ENCODE measurements at places on chromosomes 2 and 18.

DNA sequence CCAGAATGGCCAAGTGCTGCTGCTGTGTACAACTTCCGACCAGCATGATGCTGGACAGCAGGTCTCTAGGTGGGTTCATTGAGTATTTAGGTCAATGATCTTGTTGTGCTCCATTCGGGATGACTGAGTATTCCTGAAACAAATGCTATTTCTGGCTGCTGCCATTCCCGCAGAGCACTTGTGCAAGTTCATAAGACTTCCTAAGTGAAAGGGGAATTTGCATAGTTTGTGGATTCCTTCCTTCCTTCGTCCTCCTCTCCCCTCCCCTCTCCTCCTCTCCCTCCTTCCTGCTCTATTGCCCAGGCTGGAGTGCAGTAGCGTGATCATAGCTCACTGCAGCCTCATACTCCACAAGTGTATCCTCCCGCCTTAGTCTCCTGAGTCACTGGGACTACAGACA lies 40.4 kb downstream of the LDLRAD4 start:
- no peak for DNase-seq

GRCh38 chr18:72840109-72840508 lies 27.7 kb downstream of the NETO1 start:
- DNase-seq, result no peak

DNA sequence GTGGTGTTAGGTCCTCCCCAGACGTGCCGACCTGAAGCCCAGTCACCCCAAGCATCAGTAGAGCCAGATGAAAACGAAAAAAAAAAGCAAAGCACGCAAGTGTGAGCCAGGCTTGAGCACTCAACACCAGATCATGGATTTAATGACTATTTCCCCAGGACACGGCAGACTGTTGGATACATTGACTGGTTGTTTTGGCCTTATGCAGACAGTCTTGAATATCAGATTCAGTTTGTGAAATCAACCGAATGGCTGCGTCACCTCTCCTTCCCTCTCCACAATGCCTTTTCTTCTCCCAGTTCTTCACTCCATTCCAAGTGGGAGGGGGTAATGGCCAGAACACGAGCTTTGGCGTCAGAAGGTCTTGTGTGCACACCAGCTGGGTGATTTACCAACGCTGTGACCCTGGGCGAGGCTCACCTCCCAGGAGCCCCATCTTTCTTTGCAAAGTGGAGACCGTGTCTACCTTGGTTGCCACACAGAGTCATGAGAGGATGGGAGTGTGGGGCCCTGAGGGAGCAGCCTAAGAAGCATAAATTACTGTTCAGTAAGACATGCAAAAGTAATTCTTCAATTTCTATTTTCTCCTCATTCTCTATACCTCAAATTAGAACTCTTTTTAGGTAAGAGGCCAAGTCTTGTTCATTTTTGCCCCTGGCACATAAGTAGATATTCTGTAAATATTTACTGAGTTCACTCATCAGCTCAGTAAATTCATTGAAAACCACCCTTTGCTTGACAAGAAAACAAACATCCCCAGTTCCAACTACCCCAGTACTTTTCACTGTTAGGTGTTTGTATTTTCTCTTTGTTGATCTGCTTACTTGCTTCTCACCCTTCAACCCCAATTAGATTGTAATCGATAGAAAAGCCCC lies 181.1 kb upstream of the COPS8 start:
- DNase-seq, result no peak

- no peak for DNase-seq
Measured at GRCh38 chr2:28624793-28625701, 126.6 kb upstream of the PPP1CB start.

DNA sequence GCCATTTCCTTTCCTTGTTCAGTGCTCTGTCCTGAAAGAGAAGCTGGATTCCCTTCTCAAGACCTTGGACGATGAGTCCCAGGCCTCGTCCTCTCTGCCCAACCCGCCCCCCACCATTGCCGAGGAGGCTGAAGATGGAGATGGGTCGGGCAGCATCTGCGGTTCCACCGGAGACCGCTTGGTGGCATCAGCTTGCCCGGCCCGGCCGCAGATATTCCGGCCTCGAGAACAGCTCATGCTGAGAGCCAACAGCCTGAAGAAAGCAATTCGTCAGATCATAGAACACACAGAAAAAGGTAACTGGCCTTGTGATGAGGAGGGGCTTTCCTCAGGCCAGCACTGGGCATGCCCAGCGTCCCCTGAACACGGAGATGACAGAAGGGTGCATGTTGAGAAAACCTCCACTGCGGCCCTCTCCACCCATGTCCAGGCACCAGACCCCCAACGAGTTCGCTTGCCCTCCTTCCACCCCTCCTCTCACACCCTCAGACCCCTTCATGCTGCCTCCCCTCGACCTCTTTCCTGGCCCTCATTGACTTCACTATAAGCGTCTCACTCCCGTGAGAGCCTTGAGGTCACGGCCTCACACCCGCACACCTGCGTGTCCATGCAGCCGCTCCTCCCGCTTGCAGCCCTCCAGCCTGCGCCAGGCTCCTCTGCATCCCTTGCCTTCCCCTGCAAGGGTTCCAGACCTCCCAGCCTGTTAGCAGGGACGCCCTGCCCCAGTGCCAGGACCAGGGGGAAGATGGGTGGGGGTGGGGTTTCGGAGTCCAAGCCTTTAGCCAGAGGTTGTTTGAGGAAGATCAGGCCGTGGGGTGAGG lies 95.0 kb downstream of the DGKD start:
- DNase-seq, result no peak

- DNase-seq, result no peak
Measured at GRCh38 chr2:53829273-53829979, 30.3 kb downstream of the GPR75 start.

DNA sequence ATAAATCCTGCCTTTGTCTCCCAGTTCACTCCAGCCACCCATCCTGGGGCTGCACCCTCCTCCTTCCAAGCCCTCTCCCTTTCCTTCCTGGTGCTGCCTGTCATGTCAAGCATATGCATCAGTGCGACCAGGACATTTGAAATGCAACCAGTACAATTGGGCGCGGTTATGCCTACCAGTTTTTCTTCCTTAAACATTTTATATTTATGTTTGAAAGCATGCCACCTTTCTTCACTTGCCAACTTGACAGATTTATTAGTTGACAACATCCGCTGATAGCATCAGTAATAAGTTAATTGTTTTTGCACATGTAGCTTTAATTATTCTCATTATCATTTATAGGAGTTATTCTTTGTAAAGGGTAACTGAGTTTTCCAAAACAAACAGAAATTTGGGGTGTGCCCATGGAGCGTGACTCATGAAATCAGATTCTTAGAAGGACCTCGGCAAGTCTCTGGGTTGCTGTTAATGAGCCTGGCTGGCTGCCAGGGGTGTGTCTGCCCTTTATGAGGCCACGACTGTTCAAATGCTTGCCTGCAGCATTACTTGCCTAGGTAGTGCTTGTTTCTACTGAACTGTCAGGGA lies 32.8 kb upstream of the IL1B start:
- no peak for DNase-seq

GRCh38 chr2:26243470-26244308 lies 743 bp downstream of the HADHA start:
- peak; percentile 42 for DNase-seq

DNA sequence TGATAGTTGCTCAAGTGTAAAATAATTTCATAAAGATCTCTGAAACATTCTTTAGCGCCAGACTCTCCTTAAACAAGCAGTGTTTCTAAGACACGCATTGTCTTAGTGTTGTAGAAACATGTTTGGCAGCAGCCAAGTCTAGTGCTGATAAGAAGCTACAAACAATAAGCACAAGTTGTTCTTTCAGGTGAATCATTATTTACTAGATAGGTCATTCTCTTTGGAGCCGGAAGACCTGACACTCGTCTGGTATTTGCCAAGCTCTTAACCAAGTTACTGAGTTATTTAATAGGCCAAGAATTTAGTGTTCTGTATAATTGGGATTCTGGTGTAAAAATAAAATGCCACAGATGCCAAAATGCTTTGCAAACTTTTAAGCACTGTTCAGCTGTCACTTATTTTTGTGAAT lies 852.1 kb downstream of the CPS1 start:
- DNase-seq, result peak; percentile 28

GRCh38 chr2:28687171-28687570 lies 64.5 kb upstream of the PPP1CB start:
- no peak for DNase-seq

DNA sequence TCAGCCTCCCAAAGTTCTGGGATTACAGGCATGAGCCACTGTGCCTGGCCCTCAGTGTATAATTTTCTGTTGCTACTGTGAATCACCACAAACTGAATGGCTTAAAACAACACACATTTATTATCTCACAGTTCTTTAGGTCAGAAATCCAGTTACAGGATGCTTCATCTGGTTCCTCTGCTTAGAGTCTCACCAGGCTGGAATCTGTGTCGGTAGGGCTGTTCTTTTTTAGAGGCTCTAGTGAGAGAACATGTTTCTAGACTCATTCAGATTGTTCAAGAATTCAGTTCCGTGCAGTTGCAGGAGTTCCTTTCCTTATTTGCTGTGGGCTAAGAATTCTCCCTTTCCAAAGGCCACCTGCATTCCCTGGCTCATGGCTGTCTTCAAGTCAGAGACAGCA lies 22.2 kb downstream of the CCDC121 start:
- DNase-seq, result no peak

DNA sequence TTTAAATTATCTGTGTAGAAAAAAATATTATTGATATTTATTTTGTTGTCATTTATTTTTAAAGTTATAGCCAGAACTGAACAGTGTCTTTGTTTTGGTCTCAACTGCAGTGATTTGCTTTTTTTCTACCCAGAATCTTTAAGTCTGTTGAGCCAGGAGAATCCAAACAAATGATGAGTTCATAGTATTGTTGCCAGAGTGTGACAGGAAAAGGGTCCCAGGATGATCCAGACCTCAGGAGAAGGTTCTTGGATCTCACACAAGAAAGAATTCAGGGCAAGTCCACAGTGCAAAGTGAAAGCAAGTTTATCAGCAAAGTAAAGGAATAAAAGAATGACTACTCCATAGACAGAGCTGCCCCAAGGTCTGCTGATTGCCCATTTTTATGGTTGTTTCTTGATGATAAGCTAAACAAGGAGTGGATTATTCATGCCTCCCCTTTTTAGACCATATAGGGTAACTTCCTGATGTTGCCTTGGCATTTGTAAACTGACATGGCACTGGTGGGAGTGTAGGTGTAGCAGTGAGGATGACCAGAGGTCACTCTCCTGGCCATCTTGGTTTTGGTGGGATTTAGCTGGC lies 127.1 kb downstream of the AGPS start:
- no peak for DNase-seq

DNA sequence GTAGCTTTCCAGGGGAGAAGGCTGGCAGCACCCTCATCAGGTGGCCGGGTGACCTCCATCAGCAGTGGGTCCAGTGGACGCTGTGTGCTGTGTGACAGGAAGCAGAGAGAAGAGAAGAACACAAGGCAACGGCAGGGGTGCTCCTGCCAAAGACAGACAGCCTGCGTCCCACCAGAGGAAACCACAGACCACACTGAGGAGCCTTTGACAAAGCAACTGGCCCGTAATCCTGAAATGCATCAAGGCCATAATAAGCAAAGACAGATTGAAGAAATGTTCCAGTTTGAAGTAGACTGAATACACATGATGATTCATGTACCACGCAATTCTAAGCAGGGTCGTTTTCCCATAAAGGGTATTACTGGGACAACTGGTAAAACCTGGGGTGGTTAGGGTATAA lies 172.4 kb downstream of the FBXO15 start:
- DNase-seq, result no peak

GRCh38 chr2:72833084-72833714 lies 7.4 kb upstream of the EXOC6B start:
- DNase-seq, result no peak

- no peak for DNase-seq
Measured at GRCh38 chr2:24744356-24744755, 48.8 kb downstream of the PTRHD1 start.

- no peak for DNase-seq
Measured at GRCh38 chr2:5803547-5803946, 111.4 kb downstream of the SOX11 start.

GRCh38 chr2:104049981-104050380 lies 803.9 kb upstream of the POU3F3 start:
- DNase-seq, result no peak

DNA sequence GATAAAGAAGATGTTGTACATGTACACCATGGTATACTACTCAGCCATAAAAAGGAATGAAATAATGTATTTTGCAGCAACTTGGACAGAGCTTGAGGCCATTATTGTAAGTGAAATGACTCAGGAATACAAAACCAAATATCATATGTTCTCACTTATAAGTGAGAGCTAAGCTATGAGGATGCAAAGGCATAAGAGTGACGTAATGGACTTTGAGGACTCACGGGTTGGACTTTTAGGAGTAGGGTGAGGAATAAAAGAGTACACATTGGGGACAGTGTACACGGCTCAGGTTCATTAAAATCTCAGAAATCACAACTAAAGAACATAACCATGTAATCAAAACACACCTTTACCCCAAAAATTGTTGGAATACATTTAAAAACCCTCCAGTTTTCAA lies 206.4 kb downstream of the RIT2 start:
- no peak for DNase-seq

GRCh38 chr2:190626641-190627210 lies 22.2 kb upstream of the NAB1 start:
- no peak for DNase-seq

DNA sequence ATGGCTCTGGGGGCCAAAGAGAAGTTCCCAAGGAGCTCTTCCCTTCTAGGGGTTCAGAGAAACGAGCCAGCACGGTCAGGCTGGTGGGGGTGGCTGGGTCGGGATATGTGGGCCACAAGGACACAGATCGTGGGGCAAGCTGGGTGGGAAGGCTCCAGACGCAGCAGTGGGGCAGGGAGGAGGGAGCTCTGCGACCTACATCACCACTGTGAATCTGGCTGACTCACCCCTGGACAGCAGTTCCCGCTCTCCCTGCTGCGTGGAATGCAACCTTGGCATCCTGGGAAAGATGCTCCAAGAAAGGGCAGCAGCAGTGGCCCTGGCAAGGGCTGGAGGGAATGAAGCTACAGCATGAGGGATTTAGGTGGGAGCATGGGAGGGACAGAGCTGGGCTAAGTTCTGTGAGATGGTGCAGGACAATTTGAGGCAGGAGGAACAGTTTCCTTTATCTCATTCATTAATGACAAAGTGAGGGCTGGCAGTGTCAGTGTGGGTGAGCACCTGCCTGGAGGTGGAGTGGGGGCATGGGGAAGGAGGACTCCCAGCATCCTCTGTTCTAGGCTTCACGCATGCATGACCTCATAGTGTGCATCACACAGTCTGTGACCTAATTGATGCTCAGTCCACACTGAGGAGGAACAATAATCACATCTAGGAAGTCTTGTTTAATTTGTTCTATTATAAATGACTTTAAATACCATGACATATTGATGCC lies 25.0 kb downstream of the CELF4 start:
- no peak for DNase-seq

GRCh38 chr2:109065391-109065734 lies 63.6 kb upstream of the SH3RF3 start:
- DNase-seq, result no peak

DNA sequence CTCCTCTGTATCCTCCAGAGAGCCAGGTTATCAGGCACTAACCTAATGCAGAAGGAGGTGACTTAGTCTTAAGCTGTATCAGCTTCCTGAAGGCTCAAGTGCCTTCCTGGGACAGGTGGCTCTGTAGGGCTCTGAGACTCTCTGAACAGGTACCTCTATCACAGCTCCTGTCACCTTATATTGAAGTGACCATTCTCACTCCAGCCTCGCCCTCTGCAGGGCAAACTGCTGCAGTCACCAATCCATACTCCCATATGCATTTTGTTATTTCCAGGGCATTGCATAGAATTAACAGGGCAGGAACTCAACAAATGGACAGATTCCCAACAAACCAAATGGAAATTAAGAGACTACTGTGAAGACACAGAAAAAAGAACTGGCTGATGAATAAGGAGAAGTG lies 203.0 kb upstream of the REV1 start:
- DNase-seq, result no peak

GRCh38 chr2:238916875-238917590 lies 69.1 kb downstream of the TWIST2 start:
- no peak for DNase-seq

Measured in Panc1 (cell line).